Renal pelvis (tissue), 12 donors: ENCODE measurements at places on chromosomes 5 and 9.

DNA sequence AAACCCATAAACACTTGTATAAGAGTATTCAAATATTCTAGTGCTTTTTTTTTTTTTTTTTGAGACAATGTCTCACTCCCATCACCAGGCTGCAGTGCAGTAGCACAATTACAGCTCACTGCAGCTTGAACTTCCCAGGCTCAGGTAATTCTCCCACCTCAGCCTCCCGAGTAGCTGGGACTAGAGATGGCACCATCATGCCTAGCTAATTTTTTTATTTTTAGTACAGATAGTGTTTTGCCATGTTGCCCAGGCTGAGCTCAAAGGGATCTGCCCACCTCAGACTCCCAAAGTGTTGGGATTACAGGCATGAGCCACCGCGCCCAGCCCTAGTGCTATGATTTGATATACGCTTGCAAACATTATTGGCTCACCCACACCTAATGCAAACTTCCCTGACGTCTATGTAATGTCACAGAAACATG, 11.8 kb downstream of the IL6ST start:
- no peak for DNase-seq

DNA sequence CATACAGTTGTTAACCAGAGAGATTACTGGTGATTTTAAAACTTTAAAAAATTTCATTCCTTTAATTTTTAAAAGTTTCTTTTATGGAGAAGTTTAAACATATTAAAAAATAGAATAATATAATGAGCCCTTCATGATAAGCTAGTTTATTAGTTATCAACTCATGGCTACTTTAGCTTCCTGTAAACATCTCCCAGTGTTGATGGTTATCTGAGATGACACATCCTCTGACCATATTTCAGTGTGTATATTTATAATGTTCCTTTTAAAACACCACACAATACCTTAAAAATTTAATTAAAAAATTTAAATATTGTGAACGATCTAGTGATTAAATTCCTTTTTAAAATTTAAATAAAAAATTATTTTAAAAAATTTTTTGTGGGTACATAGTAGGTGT, 74.1 kb downstream of the IPO11 start:
- DNase-seq: no peak

- no peak for DNase-seq
Observed at GRCh38 chr5:173094012-173094661, 38.0 kb downstream of the CREBRF start.

- DNase-seq: no peak
Observed at GRCh38 chr5:82019342-82020138, 47.7 kb downstream of the ATG10 start.

GRCh38 chr9:32550150-32550561, 2.0 kb upstream of the SMIM27 start:
- peak; percentile 42 for DNase-seq

GRCh38 chr9:23830929-23831730, 5.1 kb upstream of the ELAVL2 start:
- DNase-seq: no peak

DNA sequence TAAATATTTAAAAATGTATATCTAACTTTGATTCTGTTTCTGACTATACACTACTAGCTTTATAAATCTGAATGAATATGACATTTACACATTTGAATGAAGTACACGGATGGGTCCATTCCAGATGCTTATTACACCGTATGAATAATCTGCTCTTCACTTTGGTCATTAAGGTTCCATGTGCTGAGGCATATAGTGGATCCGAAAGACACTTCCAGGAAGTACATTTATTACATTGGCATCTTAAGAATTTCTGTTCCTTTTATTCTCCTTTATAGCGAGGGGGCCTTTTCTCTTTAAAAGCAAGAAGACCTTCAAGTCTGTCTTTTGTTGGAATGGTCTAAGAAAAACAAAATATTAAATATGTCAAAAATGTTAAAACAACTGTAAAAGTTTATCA, 147.6 kb downstream of the AUH start:
- DNase-seq: no peak

GRCh38 chr5:2909035-2909434, 157.6 kb upstream of the IRX2 start:
- DNase-seq: no peak

DNA sequence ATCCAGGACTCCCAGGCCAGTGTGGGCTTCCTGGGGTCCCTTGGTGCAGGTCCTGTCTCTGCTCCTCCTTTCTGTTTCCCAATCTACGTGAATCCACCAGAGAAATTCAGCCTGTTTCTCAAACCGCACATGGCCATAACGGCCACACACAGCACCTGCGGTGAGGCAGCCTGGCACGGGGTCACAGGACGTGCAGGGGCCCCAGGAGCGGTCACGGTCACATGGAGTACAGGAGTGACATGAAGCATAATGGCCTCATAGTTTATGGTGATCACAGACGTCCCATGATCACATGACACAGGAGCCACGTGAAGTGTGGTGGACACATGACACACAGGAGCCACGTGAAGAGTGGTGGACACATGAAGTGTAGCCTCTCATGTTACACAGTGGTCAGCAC, 248.5 kb upstream of the IRX4 start:
- DNase-seq: no peak

- no peak for DNase-seq
Observed at GRCh38 chr9:111630182-111630963, 761 bp upstream of the DNAJC25 start.

- DNase-seq: no peak
Observed at GRCh38 chr5:138649316-138649720, 74.1 kb upstream of the HSPA9 start.

GRCh38 chr9:85027870-85028269, 358.3 kb downstream of the NTRK2 start:
- no peak for DNase-seq

DNA sequence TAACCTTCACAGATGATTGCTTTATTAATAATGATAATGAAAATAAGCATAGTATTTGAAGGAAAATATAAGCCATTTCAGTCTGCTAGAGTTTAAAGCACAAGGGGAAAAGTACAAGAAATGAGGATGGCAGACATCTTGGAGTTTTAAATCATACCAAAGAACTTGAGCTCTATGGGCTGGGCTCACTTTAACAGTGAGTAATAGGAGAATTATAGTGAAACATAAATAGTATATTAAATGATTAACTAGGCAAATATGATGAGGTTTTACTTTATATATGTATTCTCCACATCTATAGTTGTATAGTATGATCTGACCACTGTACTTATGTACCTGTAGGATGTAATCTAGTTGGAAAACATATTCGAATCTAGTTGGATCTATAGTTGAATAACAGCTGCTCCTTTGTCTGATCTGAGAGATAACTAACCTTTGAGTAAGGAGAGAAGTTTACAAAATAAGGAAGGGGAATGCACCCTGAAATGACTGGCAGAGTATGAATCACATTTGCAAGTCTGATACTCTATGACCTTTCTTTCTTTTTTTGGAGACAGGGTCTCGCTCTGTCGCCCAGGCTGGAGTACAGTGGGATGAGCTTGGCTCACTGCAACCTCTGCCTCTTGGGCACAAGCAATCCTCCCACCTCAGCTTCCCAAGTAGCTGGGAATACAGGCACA, 17.6 kb downstream of the MEGF9 start:
- no peak for DNase-seq
